ENCODE measurements at places on chromosomes 5 and 9.

DNA sequence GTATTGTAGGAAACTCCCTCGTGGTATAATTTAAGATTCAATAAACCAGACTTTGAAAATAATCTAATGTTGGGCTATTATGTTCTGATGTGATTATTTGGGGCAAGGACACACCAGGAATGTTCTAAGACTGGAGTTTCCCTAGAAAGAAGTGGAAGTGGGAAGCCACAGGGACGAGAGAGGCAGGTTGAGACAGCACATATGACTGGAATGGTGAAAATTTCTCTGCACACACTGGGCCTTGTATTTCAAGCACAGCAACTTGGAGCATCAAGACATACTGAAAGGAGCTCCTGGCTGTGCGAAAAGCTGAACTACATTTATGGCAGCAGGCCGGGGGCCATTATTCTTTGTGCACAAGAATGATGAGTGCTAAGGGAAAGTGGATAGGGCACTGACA lies 98.2 kb downstream of the CETN3 start:
- no peak for DNase-seq

- DNase-seq: no peak
Measured at GRCh38 chr5:36228505-36228904, 13.2 kb downstream of the NADK2 start.

DNA sequence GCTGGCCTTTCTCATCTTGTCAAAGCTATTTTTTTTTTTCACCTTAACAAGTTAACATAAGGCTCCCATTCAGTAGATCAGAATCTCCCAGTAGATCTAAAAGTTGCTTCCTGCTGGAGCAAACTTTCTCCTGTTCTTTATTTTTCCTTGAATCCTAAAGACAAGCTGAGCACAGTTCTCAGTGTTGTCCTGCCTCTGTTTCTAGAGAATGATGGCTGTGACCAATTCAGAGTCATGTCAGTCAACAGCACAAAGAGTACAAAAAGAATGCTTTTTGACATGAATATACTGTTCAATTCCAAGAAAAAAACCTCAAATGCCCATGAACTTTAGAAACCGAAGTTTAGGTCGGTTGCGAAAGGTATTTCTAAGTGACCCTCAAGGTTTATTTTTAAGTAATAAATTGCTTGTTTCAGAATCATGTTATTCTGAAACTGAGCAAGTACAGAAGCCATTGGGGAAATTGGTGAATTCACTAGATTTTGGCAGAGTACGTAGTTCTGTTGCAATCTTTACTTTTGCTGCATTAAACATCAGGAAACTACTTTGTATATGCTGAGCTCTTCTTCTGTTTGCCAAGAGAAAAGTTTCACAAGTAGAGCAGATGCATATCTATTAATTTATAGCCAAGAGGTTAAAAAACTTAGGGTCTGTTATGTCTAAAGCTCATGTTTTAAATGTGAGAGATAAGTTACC lies 161.7 kb upstream of the RPS23 start:
- DNase-seq: no peak

DNA sequence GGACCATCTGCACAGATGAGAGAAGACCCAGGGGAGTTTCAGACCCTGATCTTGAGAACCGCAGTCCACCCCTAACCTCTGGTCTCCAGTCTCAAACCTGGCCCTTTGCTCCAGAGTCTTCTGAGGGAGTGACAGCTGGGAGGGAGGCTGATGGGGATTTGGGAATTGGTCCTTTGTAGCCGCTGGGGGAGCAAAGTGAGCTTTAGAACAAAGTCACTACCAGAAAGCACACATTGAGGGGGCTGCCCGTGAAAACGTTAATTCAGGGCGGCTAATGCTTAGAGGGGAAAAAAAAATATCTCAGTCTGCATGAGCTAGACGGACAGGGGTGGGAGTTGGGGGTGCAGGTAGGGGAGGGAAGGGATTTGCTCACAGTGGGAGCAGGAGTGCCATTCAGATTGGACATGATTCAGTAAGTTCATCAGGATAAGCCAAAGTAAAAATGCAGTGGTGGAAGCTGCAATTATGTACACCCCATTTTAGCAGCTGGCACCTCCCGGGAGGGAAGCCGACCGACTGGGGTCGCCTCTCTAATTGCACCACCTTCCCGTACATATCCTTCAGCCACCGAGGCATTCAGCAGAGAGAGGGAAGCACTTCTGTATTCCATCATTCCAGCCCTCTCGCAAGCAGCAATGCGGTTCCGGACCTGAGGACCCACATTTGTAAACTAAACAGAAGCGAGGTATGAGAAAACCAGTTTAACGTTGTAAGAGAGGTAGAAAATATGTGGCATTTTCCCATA lies 123.4 kb upstream of the RETREG1 start:
- DNase-seq: no peak

DNA sequence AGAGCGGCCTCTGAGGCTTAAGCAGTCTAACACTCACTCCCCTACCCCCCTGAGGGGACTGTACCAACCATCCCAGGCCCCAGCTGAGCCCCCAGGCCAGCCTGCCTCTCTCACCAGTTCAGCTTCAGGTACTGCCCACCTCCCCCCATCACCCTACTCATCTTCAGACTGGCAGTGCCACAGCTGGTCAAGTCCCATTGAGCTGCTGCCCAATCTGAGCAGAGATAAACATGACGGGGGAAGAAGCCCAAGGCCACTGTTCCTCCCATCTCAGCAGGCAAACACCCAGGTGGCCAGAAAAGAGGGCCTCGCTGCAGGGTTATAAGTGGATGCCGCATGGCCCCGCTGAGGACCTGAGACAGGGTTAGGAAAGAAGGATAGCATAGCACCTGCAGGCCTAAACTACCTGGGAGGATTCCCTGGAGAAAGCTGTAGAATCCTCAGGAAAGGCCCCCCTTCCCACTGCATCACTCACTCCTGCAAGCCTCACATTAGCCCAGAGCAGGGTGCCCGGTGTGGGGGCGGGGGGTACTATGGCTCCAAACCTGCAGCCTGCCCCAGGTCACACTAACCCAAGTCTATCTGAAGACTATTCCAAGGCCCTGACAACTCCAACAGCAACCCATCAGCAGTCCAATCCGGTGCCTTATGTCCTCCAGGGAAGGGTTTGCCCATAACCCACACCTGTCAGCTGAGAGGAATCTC lies 3.6 kb downstream of the B4GALT1 start:
- no peak for DNase-seq

- DNase-seq: peak; percentile 76
Measured at GRCh38 chr9:101486693-101487442, 46.8 kb upstream of the RNF20 start.

GRCh38 chr9:77960356-77961153 lies 71.1 kb downstream of the GNAQ start:
- DNase-seq: no peak

DNA sequence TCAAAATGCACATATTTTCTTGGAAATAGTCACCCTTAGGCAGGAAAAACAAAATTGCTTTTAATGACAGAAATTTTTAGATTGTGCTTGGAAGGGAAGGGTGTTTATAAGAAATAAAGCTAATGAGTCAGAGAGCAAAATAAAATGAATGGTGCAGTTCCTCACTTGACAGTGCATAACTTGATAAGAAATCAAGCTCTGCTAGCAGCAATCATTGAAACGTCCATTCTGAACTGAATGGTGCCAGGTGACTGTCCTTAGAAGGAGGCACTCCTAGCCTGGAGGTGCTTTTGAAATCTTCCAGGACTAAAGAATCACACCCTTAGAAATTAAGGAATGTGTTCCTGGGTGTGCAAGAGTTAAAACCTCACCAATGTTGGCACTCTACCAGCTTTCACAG lies 202.5 kb downstream of the EFNA5 start:
- DNase-seq: no peak

GRCh38 chr9:121399883-121400607 lies 30.0 kb upstream of the STOM start:
- DNase-seq: no peak

- DNase-seq: no peak
Measured at GRCh38 chr5:110752953-110753352, 14.1 kb downstream of the SLC25A46 start.

- DNase-seq: no peak
Measured at GRCh38 chr5:151021746-151022145, 1.4 kb downstream of the GPX3 start.

All from caudate nucleus (tissue), 63 donors.